Activated CD4-positive, alpha-beta memory T cell treated with anti-CD3 and anti-CD28 coated beads for 36 hours (primary cell): ENCODE measurements at places on chromosomes 7 and 10. TPM values are rescaled to one million over a fixed set of nuclear protein-coding genes. Genes with fewer than 3 reads are reported as not detected.

Gene MRM2
- 26.9 TPM for total RNA-seq

Gene SPACDR
- 3.9 TPM for total RNA-seq

Gene ASZ1
- not detected for total RNA-seq

Gene BAZ1B
- total RNA-seq: 83.8 TPM

Gene CYP3A5
- not detected for total RNA-seq

Gene NUTM2B
- 0.45 TPM for total RNA-seq

Gene NME8
- not detected for total RNA-seq

Gene VENTX
- 0.07 TPM for total RNA-seq

Gene PDK4
- not detected for total RNA-seq

- H3K27me3 ChIP-seq: no peaks in the 10 kb centered on the region
- no peaks in the 10 kb centered on the region for H3K4me1 ChIP-seq
- no peak overlapping the region for H3K4me3 ChIP-seq
- peaks cover 17% of the 10 kb centered on the region for H3K36me3 ChIP-seq
- H3K27ac ChIP-seq: no peak overlapping the region
- no peak for DNase-seq
These were observed 45.0 kb downstream of the ARMH3 start for GRCh38 chr10:102010961-102011360.

- no peaks in the 10 kb centered on the region for H3K27me3 ChIP-seq
- no peak for DNase-seq
These were observed 26.3 kb downstream of the SND1 start for GRCh38 chr7:127678337-127678736.

DNA sequence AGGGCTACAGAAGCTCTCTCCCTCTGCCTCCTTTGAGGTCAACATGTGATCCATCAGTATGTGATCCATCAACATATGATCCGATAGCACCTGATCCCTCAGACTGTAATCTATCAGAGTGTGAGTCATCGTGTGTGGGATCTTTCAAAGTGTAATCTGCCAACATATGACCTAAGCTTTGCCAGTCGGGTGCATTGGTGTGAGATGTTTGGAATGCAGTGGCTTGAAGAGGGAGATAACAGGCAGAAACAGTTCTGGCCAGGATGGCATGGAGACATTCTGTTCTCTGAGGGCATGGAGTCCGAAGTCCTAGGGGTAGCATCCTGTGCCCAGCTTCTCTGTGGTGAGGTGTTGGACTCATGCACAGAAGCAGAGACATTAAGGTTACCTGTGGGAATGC is 217.7 kb upstream of the ETV1 start:
- H3K27ac ChIP-seq: no peak overlapping the region
- no peak overlapping the region for H3K4me3 ChIP-seq
- no peaks in the 10 kb centered on the region for H3K27me3 ChIP-seq
- no peaks in the 10 kb centered on the region for H3K36me3 ChIP-seq

DNA sequence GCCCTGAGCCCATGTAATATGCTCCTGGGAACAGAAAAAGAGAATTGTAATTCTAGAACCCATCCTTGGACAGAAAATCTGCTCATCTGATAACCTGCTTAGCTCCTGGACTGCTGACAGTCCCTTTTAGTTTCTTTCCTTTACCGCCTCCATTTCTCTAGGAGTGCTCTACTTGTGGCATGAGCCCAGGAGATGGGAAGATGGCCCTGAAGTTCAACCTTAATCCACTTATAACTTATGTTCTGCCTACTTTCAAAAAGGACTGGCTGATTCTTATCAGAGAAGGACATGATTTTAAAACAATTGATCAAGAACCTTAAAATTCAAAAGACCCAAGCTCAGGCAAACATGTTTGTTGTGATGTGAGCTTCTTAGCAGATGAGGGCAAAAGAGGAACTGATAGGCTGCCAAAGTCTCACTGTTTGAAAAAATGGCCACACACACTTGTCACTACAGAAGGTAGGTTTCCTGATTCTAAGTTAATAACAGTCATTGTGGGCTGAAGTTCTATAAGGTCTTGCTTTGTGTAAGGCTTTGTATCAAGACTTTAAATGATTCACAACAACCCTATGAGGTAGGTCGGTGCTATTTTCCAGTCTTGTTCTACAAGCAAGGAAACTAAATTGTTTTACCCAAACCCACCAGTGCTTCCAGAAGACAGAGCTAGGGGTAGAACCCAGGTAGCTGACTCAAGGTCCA is 94.3 kb upstream of the AFAP1L2 start:
- H3K4me1 ChIP-seq: peaks cover 88% of the 10 kb centered on the region
- H3K27ac ChIP-seq: peak overlapping the region; percentile 89
- H3K4me3 ChIP-seq: peak overlapping the region; percentile 63
- no peak for DNase-seq
- peaks cover 24% of the 10 kb centered on the region for H3K36me3 ChIP-seq

DNA sequence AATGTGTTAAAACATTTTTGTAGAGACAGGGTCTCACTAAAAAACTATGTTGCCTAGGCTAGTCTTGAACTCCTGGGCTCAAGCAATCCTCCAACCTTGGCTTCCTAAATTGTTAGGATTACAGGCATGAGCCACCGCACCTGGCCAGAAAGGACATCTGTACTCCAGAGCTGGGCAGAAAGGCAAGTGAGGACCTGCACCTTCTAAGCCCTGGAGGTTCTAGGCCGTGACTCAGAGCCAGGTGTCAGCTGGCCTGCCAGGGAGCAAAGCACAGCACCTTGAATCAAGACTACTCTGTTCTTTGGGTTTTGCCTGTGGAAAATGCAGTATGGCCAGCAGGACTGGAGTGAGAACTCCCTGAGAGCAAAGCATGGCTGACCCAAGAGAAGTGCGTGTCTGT is 396.5 kb downstream of the ADRA2A start:
- H3K4me1 ChIP-seq: no peaks in the 10 kb centered on the region
- no peak overlapping the region for H3K4me3 ChIP-seq
- DNase-seq: no peak
- peaks cover 5% of the 10 kb centered on the region for H3K27me3 ChIP-seq

- no peaks in the 10 kb centered on the region for H3K27me3 ChIP-seq
- DNase-seq: no peak
- H3K27ac ChIP-seq: no peak overlapping the region
- H3K4me3 ChIP-seq: no peak overlapping the region
- no peaks in the 10 kb centered on the region for H3K4me1 ChIP-seq
These were observed 137.3 kb upstream of the ZMIZ1 start for GRCh38 chr10:78931321-78932053.

- peaks cover 12% of the 10 kb centered on the region for H3K27me3 ChIP-seq
- no peak overlapping the region for H3K4me3 ChIP-seq
- H3K36me3 ChIP-seq: no peaks in the 10 kb centered on the region
- H3K27ac ChIP-seq: no peak overlapping the region
- no peak for DNase-seq
- H3K4me1 ChIP-seq: peaks cover 14% of the 10 kb centered on the region
These were observed 101.6 kb downstream of the TES start for GRCh38 chr7:116311816-116312471.

DNA sequence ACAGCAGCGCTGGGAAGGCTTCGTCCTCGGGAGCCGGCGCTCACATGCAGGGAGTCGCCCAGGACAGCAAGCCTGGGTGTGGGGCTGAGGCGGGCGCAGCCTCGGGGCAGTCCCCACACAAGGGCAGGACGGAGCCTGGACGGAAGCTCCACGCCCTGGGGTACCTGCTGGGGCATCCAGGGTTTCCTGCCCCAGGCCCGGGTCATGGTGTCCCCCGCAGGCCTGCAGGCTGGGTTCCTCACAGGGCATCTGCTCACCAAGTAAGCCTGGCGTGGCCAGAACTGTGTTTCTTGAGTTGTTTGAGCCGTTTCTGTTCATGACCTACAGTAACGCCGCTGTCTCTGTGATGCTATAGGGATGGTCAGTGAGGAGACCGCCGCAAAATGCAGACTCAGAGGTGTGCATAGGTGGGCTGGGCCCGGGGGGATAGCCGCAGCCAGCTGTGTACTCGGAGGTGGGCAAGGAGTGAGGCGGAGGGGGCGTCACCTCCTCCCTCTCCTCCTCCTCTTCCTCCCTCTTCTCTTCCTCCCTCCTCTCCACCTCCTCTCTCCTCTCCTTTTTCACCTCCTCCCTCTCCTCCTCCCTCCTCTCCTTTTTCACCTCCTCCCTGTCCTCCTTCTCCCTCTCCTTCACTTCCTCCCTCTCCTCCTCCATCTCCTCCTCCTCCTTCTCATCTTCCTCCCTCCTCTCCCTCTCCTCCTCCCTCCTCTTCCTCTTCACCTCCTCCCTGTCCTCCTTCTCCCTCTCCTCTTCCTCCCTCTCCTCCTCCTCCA is 438.9 kb downstream of the DNAJB6 start:
- no peak overlapping the region for H3K4me3 ChIP-seq
- H3K4me1 ChIP-seq: no peaks in the 10 kb centered on the region
- H3K36me3 ChIP-seq: no peaks in the 10 kb centered on the region
- H3K27ac ChIP-seq: no peak overlapping the region
- peaks cover 13% of the 10 kb centered on the region for H3K27me3 ChIP-seq

DNA sequence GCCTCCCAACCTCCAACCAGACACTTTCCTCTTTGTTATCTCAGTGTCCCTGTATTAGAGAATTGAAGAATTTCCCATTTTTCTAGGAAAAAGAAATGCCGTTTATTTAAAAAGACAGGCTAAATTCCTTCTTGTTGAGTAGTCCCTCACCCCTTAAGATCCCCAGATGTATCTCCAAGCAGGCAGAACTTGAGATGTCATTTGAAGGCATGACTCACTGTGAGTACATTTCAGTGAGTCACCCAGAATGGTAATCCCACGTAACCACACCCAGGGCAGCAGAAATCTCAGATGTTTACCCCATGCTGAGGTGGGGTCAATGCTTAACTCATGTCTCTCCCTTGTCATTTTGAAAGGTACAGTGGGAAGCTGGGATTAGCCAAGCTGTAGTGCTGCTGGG is 4.4 kb downstream of the ZNF655 start:
- H3K27ac ChIP-seq: peak overlapping the region; percentile 15
- peaks cover 39% of the 10 kb centered on the region for H3K4me1 ChIP-seq
- H3K4me3 ChIP-seq: no peak overlapping the region
- DNase-seq: peak; percentile 73
- peaks cover 49% of the 10 kb centered on the region for H3K36me3 ChIP-seq

DNA sequence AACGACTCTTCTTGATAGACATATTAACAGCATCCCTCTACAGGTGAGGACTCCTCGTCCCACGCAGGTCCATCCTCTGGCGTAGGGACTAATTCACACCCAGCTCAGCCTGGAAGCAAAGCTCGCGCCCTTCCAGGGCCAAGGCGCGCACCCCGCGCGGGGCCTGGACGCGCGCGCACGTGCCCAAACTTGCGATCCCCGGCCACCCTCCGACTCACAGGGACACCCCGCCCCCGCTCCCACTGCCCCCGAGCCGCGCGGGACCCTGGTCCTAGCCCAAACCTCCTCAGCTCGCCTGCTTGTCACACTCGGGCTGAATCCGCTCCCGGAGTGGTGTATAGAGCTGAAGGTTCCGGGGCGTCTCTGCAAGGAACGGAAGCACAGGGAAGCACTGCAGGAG is 76.9 kb downstream of the ZNF248 start:
- H3K36me3 ChIP-seq: peaks cover 2% of the 10 kb centered on the region
- H3K4me3 ChIP-seq: no peak overlapping the region
- DNase-seq: no peak
- H3K4me1 ChIP-seq: no peaks in the 10 kb centered on the region
- no peaks in the 10 kb centered on the region for H3K27me3 ChIP-seq
- H3K27ac ChIP-seq: no peak overlapping the region

DNA sequence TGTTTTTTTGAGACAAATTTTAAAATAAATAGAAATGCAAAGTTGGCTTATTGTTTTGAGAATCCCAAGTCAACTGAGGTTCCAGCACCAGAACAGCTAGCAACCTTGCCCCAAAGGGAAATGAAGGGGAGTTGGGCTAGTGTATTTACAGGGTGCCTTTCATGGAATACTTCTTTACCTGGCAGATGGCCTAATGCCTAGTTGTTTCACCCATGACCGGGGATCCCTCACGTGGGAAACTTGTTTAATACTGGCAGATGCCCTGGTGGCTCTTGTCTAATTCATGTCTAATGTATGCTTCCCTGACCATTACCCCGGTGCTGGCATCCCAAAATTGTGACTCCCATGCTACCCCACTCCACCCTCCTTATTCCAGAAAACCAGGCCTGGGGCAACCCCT is 861.1 kb upstream of the ZWINT start:
- no peaks in the 10 kb centered on the region for H3K4me1 ChIP-seq
- H3K4me3 ChIP-seq: no peak overlapping the region
- no peaks in the 10 kb centered on the region for H3K27me3 ChIP-seq
- DNase-seq: no peak

DNA sequence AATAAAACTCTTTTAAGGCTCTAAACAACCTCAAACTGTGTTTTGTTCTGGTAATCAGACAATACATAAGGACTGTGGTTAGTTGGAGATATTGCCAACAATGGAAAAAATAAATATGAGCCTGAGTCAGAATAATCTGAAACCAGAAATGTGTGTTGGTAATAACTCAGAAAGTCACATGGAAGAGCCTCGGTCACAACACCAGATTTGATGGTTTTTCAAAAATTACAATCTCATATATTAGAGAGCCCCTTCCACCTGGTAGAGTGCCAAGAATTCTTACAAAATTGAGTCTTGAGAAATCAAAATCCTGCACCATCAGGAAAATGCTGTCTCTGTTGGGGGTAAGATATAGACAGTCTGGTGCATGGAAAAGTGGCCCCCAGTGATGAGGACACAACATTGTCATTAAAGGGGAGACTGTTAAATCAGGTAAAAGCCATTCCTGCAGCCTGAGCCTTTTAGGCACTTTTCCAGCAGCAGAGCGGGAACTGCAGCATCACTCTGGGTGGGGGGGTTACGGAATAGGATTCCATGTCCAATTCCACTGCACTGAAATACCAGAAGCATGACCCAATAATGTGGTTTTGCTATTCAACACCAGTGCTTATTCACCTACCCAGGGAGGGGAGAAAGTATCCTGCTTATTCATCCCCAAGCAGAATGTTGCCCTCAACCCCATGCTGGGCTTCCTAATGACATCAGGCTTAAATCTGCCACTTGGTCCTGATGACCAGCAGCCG is 9.5 kb upstream of the ADAM12 start:
- no peak overlapping the region for H3K27ac ChIP-seq
- H3K27me3 ChIP-seq: no peaks in the 10 kb centered on the region
- no peak overlapping the region for H3K4me3 ChIP-seq
- H3K36me3 ChIP-seq: no peaks in the 10 kb centered on the region
- no peaks in the 10 kb centered on the region for H3K4me1 ChIP-seq

- DNase-seq: peak; percentile 57
- no peak within 1 kb of the TSS for H3K27ac ChIP-seq
- peaks cover 21% of the 10 kb centered on the region for H3K4me1 ChIP-seq
- H3K36me3 ChIP-seq: no peaks in the 10 kb centered on the region
These were observed at the start of gene CAV1 for GRCh38 chr7:116524609-116525297. Gene CAV1, plus strand, starts transcription at chr7:116525036. Its CDS starts 27 bp downstream, at chr7:116525063.

- no peak for DNase-seq
- no peak overlapping the region for H3K4me3 ChIP-seq
- H3K27ac ChIP-seq: no peak overlapping the region
- no peaks in the 10 kb centered on the region for H3K27me3 ChIP-seq
- no peaks in the 10 kb centered on the region for H3K4me1 ChIP-seq
These were observed 778.0 kb downstream of the MAGI2 start for GRCh38 chr7:78675511-78675910.

DNA sequence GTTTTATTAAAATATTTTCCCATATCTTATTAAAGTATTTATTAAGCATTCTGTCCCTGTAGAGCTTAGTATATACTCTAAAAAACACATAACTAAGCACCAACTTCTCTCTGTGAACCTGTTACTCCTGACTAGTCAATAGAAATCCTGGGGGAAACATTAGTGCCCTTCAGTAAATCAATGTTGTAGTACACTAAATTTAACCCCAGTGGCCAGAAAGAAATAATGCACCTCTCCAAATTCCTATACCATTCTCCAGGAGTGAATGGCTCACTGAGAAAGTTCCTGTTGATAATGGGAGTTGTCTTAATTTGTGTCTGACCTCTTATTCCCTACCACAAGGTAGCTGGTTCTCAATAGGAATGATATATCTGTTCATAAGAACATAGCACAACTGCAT is 188.2 kb downstream of the SEMA3D start:
- no peaks in the 10 kb centered on the region for H3K36me3 ChIP-seq
- H3K4me1 ChIP-seq: no peaks in the 10 kb centered on the region
- H3K27ac ChIP-seq: no peak overlapping the region
